ENCODE measurements at places on chromosomes 2 and 18.

- no peak for DNase-seq
These were observed 331.9 kb upstream of the GULP1 start for GRCh38 chr2:187959821-187960220.

- DNase-seq: no peak
These were observed 459.4 kb upstream of the MC4R start for GRCh38 chr18:60831971-60832370.

DNA sequence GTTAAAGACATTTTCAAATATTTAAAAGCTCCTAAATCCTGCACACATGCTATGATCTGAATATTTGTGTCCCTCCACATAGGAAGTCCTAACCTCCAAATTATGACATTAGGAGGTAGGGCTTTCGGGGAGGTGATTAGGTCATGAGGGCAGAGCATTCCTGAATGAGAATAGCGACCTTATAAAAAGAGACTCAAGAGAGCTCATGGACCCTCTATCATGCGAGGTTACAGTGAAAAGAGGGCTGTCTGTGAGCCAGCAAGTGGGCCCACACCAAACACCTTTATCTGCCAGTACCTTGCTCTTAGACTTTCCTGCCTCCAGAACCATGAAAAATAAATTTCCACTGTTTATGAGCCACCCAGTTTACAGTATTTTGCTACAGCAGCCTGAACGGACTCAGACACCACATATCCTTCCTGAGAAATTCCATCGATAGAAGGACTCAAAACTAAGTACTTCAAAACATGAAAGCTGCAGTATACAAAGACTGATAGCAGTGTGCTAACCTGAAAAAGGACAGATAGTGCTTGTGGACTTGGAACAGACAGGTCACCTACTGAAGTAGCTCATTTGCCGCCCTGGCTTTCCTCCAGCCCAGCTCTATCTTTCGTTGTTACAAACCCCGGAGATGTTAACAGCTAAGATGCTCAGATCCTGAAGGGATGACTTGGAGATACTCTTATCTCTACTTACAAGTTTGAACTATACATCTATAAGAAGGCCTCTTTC, 13.8 kb downstream of the FAM210A start:
- DNase-seq: no peak

DNA sequence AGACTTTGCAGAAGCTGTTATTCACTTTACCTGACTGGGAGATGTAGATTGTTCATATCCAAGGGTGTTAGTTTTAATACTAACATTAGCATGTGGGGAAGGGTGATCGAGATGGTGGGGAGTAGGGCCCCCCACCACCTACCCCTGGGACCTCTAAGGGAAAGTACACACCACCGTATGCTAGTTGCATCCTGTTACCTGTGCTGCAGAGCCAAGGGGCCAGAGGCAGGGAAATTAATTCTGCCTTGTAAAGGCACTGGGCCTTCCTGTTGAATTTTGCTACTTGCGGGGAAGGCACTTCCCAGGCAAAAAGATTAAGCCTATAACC, 9.0 kb downstream of the STEAP3 start:
- no peak for DNase-seq

DNA sequence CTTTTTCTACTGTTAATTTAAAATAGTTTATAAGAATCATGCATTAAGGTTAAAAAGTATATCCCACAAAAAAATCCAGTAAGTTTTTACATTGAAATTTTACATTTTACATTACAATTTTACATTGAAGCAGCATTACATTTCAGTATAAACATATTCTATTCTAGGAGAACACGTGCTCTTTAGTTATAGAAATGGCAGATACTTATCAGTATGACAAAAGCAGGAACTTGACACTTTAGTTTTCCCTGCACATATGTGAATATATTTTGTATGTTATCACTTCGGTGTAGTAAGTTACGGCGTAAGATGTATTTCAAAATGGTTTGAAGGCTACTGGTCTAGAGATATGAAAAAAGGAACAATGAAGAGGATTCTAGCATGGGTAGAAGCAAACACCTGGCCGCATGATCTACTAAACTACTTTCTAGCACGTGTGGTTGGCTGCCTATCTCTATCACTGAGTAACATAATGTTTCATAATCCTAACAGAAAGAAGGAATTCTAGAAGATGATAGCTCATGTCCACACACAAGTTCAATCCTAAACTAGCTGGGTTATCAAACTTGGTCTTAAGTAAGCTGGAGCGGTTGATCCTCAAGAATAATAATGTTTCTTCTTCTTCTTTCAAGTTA, 5.4 kb downstream of the IMMT start:
- no peak for DNase-seq

All from suprapubic skin (tissue), 4 donors.